ENCODE measurements at places on chromosomes 7 and 10. TPM values are rescaled to one million over a fixed set of nuclear protein-coding genes. Genes with fewer than 3 reads are reported as not detected.

CTTNBP2 gene
- polyA plus RNA-seq: 0.26 TPM

DNA sequence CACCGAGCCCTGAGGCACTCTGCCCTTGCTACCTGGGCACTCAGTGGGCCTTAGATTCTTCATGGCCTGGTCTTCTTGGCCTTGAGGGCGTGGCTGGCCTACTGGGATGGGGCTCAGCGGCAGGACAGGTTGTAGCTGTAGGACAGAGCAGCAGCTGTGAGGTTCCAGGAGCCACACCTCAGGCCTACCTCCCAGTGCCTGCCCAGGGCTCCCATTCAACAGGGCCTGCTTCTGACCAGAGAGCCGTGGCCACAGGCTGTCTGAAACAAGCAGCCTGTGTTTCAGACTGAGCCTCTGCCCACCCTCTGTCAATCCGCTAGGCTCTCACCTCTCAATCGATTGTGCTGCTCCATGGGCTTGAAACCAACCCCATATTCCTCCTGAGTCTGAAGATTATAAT lies 928.0 kb upstream of the ZNF722 start:
- DNase-seq: no peak

GRCh38 chr10:62076891-62077290 lies 175.4 kb downstream of the ARID5B start:
- DNase-seq: no peak

DNA sequence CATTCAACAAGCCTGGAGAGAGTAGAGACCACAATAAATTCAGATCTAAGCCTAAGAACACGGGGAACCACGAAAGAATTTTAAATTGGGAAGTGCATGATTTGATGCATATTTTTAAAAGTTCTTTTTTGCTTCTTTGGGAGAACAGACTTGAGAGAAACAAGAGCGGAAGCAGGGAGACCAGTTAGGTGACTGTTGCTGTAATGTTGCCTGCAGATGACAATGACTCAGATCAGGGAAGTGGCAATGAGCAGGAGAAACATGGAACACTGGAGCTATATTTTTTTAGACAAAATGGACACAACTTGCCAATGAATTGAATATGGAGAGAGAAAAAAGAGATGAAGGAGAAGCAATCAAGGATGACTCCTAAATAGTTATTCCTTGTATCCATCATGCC lies 125.1 kb downstream of the RAPGEF5 start:
- no peak for DNase-seq

CYTH3 gene
- 6.1 TPM for polyA plus RNA-seq

Data from psoas muscle (tissue), 8 donors.